ENCODE measurements at places on chromosomes 5 and 9. TPM values are rescaled to one million over a fixed set of nuclear protein-coding genes. Genes with fewer than 3 reads are reported as not detected.
A peak's percentile ranks its signal among the peaks of the same experiment; 100 is the strongest.

The FABP6 gene
- not detected for total RNA-seq

The DDX4 gene
- total RNA-seq: not detected

The SLC46A2 gene
- total RNA-seq: not detected

The ENG gene
- 84.2 TPM for total RNA-seq

The HK3 gene
- not detected for total RNA-seq

The MTRR gene
- total RNA-seq: 25.9 TPM

The ABCA2 gene
- total RNA-seq: 13.3 TPM

The BSPRY gene
- total RNA-seq: not detected

The C9orf153 gene
- total RNA-seq: 0.14 TPM

The KIF4B gene
- total RNA-seq: 0.17 TPM

- DNase-seq: peak; percentile 92
Observed at GRCh38 chr9:125663127-125663526, 43.9 kb downstream of the MAPKAP1 start.

GRCh38 chr9:125515983-125516940 lies 190.7 kb downstream of the MAPKAP1 start:
- DNase-seq: no peak

DNA sequence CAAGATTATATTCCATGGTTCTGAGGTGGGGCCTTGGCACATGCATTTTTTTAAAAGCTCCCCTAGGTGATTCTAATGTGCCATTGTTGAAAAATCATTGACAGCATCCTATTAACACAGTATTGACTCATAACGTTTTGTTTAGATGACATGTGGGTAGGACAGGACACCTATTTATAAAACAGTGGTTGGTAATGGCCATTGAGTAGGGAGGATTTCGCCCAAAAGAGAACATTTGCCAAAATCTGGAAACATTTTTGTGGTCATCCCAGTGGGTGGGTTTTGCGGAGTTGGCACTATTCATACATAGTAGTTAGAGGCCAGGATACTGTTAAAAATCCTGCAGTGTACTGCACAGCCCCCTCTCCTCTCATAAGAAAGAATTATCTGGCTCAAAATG lies 6.4 kb upstream of the CHD1 start:
- DNase-seq: no peak

DNA sequence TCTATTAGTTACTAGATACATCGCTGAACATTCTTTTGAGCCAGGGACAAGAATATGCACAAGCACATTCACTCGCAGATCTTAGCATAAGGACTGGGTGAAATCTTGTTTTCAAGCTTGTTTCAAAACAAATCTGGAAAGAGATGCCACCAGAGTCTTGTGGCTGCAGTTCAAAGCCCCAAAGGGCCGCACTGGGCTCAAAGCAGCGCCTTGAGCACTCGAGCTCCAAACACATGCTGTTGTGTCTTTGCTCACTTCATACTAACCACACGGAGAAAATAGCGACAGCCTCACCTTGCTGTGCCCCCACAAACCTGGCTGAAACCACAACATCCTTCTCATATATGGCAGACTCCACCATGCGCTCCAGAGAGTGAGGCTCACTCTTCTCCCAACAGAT lies 34.2 kb upstream of the IL7R start:
- no peak for DNase-seq

DNA sequence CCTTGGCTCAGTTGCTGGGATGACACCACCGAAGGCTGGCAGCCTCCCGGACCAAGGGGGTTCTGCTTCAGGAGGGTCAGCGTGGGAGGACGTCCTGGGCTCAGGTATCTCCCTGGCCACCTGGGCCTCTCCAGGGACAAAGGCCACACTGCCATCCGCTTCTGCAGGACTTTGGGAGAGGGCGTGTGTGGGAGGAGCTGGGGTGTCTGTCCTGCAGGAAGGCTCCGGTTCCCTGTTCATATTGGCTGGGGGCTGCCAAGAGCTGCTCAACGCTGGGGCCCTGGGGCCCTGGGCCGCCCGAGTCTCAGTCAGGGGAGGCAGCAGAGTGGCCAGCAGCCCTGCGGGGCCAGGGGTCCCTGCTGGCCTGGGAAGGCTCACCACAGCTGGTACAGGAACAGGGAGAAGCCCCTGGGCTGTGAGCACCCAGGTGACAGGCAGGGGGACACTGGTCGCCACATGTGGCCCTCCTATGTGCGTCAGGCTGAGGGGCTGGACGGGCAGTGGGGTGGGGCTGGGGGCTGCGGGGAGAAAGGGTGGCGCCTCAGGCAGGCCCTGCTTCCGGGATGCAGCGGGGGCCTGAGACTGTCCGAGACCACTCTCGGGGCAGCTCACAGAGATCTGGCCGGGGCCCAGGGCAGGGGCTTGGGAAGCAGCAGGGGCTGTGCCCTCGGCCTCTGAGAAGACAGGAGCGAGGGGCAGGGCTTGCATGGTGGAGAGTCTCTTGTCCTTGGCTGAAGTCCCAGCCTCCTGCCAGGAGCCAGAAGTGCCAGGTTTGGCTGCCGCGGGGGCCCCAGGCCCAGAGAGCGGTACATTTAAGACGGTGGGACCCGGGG lies 4.9 kb upstream of the CARD9 start:
- no peak for DNase-seq

GRCh38 chr5:116564756-116565490 lies 9.7 kb downstream of the SEMA6A start:
- DNase-seq: no peak

DNA sequence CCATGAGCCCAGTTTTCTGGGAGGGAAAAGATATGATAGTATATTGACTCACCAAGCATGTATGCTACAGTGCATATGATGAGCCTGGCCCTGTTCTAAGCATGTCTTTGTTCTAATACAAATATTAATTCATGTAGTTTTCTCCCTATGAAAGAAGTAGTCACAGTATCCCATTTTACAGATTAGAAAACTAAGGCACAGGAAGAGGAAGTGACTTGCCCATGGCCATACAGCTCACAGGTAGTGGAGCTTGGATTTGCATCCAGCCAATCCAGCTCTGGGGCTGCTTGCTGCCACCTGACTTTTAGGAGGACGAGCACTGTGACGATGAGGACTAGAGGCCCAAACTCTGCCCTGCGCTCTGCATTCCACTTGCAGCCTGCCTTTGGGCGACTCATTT lies 76.4 kb downstream of the AK8 start:
- no peak for DNase-seq

- no peak for DNase-seq
Observed at GRCh38 chr5:64666078-64666477, 24.2 kb upstream of the SHISAL2B start.

DNA sequence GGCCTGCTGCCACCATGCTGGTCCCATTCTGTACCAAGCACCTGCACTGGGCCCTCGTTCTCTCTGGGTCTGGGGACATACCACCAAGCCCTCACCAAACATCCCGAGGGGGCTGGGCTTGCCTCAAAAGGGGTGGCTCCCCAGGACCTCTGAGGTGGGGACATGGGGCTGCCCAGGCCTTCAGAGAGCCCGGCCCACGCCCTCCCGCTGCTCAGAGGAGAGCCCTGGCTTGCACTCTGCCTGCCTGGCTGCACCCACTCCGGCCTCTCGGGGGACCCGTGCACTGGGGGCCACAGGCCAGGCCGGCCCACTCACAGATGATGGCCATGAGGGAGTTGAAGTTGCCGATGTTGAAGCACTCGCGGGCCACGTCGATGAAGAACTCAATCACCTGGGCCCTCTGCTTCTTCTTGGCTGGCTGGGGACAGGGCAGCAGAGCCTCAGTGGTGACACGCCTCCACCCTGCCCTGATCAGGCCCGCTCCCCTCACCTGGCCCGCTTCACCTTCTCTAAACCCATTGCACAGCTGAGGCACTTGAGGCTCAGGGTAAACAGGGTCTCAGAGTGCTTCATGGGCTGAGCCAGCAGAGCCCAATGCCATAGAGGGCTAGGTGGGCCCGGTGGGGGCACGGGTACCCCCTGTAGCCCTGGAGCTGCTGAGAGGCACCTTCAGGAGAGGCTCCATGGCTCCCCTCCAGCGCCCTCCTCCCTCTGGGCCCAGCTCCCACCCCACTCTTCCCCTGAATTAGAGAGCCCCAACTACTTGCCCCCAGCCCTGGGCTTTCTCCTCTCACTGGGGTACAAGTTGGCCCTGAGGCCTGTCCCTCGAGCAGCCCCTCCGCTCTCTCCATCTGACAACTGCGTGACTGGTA lies 47.7 kb upstream of the RNF130 start:
- DNase-seq: no peak

GRCh38 chr9:94900222-94901018 lies 173.9 kb downstream of the AOPEP start:
- DNase-seq: peak; percentile 61

- no peak for DNase-seq
Observed at GRCh38 chr5:14712131-14712530, 47.6 kb downstream of the OTULIN start.

GRCh38 chr9:102482776-102483175 lies 512.4 kb upstream of the CYLC2 start:
- DNase-seq: no peak

GRCh38 chr9:117101008-117101407 lies 313.8 kb downstream of the ASTN2 start:
- DNase-seq: no peak

GRCh38 chr5:98258939-98259338 lies 514.5 kb upstream of the RGMB start:
- DNase-seq: no peak

- peak; percentile 7 for DNase-seq
Observed at GRCh38 chr9:31745886-31746285, 638.6 kb upstream of the ACO1 start.

DNA sequence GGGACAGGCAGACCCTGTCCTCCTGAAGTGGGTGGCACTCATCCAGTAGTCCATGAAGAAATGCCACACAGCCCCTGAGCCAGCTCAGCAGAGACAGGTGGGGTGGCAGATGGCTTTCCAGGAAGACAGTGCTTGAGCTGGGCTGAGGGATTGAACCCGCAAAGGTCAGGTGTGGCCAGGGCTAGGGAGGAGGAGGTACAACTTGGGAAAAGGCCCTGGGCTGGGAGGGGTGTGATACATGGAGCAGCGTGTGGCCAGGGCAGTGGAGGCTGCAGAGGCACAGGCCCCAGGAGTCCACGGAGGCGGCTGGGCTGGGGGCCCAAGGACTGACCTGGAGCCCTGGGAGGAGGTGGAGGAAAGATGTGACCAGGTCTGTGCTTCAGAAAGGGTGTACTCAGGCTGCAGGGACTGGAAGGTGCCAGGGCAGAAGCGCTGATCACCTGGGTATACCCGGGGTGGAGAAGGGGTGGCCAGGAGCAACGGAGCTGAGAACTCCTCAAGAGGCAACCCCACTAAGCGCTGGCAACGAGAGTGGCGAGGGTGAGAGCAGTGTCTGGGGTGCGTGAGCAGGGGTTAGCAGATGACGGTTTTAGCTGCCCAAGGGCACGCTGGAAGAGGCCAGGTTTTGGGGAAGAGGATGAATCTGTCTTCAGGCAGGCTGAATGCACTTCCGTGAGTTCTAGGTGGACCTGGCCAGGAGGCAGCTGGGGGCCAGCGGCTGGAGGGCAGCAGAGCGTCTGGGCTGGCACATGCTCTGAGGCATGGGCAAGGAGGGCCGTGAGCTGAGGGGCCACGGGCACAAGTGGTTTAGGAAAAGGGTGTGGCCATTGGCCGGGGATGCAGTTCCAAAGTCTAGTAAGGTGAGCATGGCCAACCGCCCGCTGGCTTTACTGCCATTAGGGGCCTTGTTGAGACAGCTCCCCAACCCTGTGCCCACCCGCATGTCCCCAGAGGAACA lies 3.9 kb upstream of the RABL6 start:
- no peak for DNase-seq

- no peak for DNase-seq
Observed at GRCh38 chr9:94300470-94301301, 27.8 kb downstream of the NUTM2F start.

- no peak for DNase-seq
Observed at GRCh38 chr5:90015584-90016018, 394.0 kb downstream of the CETN3 start.

DNA sequence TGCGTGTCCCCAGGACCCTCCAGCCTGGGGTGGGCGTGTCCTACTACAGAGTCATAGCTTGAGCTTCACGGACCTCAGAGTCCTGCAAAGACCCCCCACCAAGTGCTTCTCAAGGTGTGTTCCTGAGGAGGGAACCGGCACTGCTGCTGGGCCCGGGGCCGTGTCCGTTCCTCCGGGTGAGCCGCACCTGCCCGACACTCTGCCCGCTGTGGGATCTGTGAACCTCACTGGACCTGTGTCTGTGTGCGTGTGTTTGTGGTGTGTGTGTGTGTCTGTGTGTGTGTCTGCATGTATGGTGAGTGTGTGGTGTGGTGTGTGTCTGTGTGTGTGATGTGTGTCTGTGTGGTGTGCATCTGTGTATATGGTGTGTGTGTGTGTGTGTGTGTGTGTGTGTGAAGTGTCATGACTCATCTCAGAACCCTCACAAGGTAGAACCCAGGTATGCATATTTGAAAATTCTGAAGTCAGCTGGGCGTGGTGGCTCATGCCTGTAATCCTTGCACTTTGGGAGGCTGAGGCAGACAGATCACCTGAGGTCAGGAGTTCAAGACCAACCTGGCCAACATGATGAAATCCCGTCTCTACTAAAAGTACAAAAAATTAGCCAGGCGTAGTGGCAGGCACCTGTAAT lies 40.9 kb upstream of the RXRA start:
- no peak for DNase-seq

DNA sequence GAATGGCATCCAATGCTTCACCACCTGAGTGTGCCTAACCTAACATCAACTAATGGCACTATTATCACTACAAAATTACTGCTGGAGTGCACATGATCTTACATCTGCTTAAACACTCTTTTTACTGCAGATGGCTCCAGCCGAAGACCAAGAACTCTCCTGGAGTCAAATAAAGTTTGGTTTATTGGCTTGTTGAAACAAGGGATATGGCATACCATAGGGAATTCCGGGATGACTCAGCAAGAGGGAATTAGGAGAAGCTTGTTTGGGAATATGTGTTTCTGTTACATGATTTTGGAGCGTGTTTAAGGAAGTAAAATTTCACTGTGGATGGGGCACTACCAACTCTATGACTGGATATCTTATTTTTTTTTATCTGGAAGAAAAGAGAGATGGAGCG lies 872.6 kb downstream of the DTWD2 start:
- no peak for DNase-seq

DNA sequence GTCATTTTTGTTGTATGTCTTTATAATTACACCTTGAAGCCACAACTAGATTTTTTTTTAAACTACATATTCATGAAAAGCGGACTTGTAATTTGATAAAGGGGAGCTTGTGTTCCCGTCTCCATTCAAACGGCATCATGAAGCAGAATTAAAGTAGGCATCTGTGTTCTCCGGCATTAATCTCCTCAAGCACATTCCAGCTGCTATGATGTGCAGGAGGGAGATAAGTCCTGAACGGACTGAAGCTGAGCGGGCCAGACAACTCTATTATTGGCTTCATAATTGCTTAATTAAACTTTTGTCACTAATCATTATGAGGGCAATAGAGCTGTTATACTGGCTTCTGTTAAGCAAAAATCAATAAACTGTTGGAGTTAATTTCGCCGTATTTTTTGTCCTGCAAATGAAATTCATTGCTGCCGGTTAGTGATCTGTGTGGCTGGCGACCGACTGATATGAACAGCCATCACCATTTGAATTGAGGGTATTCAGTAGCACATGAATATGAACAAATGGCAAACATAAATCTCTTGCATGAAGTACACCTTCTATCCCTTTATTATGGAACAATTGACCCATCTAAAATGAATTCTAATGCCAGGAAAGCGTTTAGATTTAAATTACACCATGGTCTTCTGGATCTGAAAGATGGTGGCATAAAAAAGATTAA lies 408.8 kb upstream of the IRX1 start:
- no peak for DNase-seq

GRCh38 chr9:121318631-121319382 lies 50.8 kb downstream of the GSN start:
- DNase-seq: no peak

Measured in dermis blood vessel endothelial cell (primary cell).